Chondrocyte (in vitro differentiated cells): ENCODE measurements at places on chromosomes 7 and 10. TPM values are rescaled to one million over a fixed set of nuclear protein-coding genes. Genes with fewer than 3 reads are reported as not detected.
A peak's percentile ranks its signal among the peaks of the same experiment; 100 is the strongest.

DNA sequence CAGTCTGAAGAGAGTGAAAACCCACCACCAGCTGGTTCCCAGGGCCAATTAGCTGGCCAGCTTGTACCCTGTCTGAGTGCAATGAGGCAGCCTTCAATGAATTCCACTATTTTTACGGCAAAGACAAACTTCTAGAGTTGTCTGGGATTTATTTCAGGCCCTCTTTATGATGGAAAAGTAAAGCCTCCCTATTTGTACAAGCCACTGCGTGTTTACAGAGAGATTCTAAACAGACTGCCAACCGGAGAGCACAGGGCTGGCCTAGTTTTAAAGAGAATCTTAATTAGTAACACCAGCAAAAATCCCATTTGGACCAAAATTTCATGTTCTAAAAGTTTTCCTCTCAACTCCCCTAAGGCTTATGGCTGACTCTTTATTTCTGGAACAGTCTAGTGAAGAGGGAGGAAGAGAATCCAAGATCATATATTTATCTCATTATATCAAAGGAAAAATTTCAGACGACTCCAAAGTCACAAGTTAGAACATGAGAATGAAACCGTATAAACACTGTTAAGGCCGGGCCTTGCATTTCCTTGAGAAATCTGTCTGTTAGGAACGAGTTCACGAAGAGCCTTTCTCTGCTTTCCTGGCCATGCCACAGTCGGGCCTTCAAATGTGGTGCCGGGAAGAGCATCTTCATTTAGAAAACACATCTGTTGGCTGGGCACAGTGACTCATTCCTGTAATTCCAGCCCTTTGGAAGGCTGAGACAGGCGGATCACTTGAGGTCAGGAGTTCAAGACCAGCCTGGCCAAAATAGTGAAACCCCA is 724.6 kb upstream of the NRP1 start:
- DNase-seq, result no peak

DNA sequence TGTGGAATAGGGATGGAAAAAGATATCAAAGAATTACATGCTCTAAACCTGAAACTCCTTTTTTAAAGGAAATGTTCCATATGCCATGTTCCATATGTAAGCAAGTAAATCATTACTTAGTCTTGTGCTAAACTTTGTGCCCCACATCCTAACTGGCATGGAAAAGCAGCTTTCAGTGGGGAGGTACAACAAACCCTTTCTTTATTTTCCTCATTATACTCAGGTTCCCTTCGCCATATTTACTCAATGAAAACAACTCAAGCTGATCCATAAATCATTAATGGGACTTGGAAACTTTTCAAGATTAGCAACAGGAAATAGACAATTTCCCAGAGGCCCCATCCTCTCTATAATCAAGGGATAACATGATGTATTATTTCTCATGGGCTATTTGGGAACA is 56.0 kb downstream of the GSAP start:
- no peak for DNase-seq

DNA sequence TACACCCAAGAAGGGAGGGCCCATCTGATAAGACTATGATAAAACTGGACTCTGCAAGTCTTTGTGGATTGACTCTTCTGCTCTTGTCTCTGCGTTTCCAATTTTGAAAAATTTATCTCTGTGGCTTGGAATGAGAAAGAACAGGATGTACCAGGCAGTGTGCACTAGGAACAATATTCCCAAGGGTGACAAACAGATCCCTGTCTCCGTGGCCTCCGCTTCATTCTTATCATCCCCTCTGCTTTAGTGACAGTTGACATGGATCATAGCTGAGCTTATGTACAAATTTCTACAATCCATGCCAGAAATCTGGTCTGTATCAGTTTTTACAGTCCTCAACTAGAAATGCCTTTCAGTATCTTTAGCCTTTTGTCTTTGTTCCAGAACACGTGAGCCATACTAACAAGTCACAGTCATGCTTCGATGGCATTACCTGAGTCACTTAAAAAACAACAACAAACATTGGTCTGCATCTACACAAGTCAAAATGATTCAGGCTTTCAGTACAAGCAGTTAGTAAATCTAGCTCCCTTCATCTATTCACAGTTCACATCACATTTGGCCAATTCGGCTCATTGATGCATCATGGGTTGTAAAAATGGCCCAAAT is 393.6 kb upstream of the CELF2 start:
- DNase-seq, result no peak

GRCh38 chr7:35553519-35553918 is 141.4 kb downstream of the HERPUD2 start:
- DNase-seq, result no peak

- no peak for DNase-seq
These were observed 153.3 kb downstream of the RTKN2 start for GRCh38 chr10:62115321-62115720.

DNA sequence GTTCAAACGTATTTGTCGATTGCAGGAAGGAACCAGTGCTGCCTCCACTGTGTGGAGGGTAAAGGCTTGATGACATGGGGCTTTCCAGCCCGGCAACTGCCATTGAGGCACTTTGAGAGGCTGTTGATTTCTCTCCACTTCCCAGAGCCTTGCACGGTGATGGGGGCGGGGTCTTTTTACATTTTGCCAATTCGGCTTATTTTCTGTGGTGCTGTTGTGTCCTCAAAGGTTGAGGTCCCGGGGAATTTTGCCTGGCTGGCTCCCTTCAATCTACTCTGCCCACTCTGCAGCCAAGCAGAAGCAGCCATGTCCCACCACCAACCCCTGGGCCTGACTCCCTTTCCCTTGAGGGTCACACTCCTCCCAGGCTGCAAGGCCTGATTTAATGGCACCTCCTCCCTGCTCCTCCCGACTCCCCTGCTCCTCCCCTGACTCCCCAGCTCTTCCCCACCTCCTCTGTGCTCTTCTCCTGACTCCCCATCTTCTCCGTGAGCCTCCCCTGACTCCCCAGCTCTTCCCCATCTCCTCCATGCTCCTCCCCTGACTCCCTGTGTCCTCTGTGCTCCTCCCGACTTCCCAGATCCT is 39.0 kb downstream of the OAT start:
- no peak for DNase-seq

GRCh38 chr7:800692-801091 is 31.6 kb upstream of the SUN1 start:
- no peak for DNase-seq

DNA sequence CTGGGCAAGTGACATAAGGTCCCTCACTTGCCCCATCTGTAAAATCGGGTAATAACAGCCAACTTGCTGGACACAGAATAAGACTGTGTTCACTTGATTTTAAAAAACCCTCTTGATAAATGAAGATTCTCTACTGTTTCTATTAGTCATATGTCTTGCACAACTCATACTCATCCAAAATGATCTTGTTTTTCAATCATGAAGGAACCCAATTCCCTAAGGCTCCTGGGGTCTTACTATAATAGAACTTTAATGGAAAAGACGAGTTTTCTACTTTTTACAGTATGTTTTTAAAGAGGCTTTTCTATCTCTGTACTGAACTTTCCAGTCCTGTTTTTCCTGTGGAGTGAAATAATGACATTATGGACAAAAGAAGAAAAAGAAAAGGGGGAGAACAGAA is 103.8 kb downstream of the ARID5B start:
- DNase-seq, result no peak

GRCh38 chr10:67612176-67612575 is 83.8 kb downstream of the CTNNA3 start:
- DNase-seq, result no peak

DNA sequence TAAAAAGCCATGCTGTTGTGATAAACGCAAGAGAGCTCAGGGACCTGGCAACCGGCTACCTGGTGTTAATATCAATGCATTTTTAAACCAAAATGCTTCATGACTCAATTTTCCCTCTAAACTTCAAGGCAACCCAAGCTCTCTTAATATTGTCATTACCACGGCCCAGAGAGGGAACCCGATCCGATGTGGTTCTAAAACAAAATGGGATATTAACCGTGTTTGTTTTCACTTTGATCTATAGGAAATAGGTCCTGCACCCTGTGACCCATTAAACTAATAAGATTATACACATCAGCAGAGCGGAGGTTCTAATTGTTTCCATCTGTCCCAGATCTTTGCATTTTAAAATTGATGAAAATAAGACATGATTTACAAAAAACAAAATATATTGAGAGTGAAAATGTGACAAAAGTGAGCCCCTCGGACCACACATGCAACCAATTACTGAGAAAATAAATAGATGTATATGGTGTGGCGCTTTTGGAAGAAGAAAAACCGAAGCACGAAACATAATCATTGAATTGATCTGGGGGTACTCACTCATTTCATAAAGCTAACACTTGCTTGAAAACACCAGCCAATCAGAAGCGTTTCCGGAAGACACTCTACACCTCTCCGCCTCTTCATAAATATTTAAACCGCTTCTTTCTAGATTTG is 290.3 kb upstream of the NFE2L3 start:
- no peak for DNase-seq

DNA sequence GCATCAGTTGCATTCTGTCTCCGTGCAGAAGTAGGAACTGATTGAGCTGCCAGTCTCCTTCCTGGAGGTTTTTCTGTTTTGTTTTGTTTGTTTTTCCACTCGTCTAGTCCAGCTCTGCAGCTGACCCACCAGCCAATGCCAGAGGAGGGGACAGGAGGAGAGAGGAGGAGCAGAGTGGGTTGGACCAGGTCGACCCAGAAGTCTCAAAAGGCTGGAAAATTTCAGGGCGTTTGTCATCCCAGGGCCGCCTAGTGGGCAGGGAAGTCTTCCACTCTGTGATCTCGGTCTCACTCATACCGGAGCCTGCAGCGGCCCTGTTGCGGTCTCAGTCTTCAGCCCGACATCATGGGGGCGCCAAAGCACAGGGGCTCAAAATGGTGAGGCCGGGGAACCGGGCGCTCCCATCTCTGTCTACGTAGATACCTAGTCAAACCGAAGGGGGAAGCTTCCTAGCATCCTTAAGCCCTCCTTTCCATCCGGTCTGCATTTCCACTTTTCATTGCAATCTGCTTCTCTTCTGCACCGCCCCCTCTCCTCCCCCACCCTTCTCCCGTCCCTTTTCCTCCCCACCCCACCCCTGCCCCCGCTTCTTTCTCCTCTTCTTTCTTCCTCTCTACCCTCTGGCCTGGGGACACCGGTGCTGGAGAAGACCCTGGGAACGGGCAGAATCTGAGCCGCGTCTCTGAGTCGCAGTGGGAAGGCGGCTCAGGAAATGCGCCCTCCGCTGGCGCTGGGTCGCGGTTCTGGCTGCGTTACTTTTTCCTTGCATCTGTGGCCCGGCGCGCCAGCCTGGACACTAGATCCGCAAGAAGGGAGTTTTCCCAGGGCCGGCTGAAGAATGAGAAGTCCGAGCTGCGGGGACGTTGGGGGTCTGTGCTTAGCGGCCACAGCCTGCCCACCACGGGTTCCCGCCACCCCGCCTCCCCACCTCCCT is 16.2 kb upstream of the PAX2 start:
- DNase-seq, result peak; percentile 61

DNA sequence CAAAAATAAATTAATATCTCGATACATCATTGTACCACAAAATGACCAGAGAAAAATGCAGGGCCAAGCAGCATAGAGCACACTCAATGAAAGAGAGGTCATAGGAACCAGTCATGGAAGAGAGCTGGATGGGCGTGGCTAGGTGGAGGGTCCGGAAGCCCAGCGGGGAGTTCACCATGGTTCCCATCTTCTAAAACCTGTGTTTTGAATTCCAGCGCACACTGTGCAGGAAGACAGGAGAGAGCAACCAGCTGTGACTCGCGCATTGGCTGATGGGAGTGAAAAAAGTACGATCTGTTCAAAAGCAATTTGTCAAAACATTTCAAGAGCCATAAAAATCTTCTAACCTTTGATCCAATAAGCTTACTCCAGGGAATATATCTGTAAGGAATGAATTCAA is 125.2 kb upstream of the NANOS1 start:
- DNase-seq, result no peak

The RNF32 gene
- 0.52 to 1.9 TPM (median 1.2 TPM) in 3 replicates for total RNA-seq

The GFRA1 gene
- 35.7 to 79.7 TPM (median 73.3 TPM) in 3 replicates for total RNA-seq

The CLCN1 gene
- total RNA-seq, result not detected in 3 replicates

The WASHC2A gene
- total RNA-seq, result 48.9 to 56.3 TPM (median 53.6 TPM) in 3 replicates
